ENCODE measurements at places on chromosomes 5 and 9.
A peak's percentile ranks its signal among the peaks of the same experiment; 100 is the strongest.

- DNase-seq: peak; percentile 24
These were observed 1.5 kb upstream of the STC2 start for GRCh38 chr5:173329491-173330337.

GRCh38 chr5:145936401-145937131 is at the start of gene SH3RF2:
TSS of gene SH3RF2 (plus strand) at chr5:145936578. CDS start at chr5:145937929, 1,351 bp downstream.
- DNase-seq: peak; percentile 96

DNA sequence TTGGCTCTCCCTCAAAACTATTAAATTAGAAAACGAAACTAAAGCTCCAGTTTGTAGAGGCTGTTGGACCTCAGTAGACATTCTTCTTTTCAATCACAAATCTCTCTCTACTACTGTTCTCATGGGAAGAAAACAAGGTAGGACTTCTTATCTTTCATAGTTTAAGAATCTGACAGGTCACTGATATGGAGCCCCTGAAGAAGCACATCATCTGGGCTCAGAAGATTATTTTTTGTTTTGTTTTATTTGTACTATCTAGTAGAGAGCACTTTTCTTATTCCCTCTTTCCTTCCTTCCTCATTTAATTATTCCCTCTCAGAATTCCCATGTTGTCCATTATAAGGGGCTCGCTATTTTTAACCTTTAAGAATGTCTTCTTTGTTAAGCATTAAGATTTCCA is 26.3 kb downstream of the STARD4 start:
- DNase-seq: no peak

DNA sequence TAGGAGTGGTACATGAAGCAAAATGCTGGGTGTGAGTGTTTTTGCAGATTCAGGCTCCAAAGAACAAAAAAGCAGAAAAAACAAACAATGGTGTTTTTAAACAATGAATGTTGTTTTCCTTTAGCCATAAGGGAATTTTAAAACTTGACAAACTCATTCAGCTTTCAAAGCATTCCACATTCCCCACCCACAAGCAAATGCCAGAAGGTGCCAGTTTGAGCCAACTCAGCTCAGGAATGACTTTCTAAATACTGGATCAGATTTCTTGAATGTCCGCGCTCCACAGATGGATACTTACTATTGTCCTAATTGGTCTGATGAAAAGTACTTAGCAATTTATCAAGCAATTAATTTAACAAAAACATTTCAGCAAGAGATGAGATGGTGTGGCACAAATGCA is 12.9 kb upstream of the MOB3B start:
- DNase-seq: no peak

- DNase-seq: no peak
These were observed 5.1 kb upstream of the ZFP62 start for GRCh38 chr5:180865981-180866695.

GRCh38 chr5:138666226-138666742 is 86.9 kb upstream of the CTNNA1 start:
- DNase-seq: no peak

GRCh38 chr5:125323613-125324012 is 577.2 kb upstream of the ZNF608 start:
- DNase-seq: no peak
